ENCODE measurements at places on chromosomes 4 and X.

DNA sequence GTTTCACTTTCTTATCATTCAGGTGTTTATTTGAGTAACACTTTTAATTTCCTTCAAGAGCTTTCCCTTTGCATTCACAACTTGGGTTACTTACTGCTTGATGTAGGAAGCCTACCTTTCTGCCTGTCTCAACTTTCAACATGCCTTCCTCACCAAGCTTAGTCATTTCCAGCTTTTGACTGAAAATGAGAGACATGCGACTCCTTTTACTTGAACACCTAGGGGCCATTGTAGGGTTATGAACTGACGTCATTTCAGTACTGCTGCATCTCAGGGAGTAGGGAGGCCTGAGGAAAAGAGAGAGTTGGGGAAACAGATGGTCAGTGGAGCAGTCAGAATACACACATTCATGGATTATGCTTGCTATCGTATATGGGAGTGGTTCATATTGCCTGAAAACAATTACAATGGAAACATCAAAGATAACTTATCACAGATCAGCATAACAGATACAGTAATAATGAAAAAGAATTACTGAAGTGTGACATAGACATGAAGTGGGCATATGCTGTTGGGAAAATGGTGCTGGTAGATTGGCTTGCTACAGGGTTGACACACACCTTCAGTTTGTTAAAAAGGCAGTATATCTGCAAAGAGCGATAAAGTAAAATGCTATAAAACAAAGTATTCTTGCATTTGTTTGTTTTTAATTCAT is 25.7 kb downstream of the USP53 start:
- no peak for DNase-seq

GRCh38 chr4:7244331-7244665 is 52.0 kb downstream of the SORCS2 start:
- DNase-seq = no peak

- no peak for DNase-seq
Measured at GRCh38 chrX:43560247-43560946, 95.7 kb upstream of the MAOA start.

DNA sequence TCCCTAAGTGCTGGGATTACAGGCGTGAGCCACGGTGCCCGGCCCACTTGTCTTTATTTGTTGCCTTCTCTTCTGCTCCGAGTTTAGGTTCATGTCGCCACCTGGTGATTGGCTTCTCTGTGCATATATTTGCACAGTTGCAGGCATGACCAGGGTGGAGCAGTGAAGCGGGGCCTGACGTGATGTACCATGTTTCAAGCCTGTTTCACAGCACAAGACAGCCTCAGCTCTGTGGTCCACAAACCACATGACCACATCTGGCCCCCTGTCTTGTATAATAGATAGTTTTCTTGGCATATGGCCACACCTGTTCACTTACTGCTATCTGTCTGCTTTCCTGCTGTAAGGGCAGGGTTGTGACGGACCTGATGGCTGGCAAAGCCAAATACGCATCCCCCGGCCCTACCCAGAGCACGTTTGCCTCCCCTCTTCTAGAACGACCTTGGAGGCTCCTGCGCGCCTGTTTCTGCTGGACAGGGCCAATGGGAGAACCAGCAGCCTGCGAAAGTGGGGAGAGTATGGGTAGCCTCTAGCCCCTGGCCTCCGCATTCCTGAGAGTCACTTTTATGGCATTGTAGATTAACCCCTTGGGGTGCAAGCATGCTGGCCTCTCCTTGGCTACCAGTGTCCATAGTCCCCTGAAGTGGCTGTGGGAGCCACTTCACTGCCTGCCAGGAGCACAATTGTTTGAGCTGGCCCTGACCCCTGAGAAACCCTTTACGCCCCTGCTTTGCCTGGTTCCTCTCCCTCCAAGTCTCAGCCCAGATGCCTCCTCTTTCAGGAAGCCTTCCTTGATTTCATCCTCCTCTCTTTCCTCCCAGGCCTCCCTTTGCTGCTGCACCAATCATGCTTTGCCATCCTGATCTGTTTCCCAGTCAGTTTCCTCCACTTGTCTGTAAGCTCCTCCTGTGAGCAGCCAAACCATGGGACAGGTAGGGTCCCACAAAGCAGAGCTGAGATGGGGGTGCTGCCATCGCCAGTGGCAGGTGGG is 6.0 kb upstream of the SH3TC1 start:
- no peak for DNase-seq

- DNase-seq = no peak
Measured at GRCh38 chr4:117661091-117662072, 372.9 kb upstream of the NDST3 start.

DNA sequence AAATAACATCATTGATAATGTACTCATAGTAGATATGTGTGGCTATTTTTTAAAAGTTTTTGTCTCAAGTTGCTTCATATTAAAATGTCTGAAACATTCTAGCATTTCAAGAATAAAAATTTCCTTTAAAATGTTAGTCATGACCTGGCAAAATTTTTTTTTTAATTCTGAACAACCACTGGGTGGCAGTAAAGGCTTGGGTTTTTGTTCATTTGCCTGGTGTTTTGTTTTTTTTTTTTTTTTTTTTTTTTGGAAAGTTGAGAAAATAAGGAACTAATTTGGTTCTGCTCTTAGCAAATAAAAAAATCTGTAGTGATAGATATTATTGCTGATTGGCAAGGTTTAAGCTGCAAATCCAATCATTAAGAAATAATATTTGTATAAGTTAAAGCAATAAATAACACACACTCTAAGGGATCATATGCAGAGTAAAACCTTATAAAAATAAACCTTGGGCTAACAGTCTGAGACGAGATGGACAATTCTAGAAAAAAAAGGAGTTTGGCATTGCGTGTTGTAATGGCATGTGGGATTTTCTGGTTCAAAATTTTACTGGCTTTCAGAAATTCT is 81.4 kb downstream of the CEP44 start:
- peak; percentile 18 for DNase-seq

GRCh38 chr4:77185686-77186085 is 28.7 kb downstream of the CCNG2 start:
- DNase-seq = no peak

- DNase-seq = no peak
Measured at GRCh38 chr4:46277165-46277951, 112.6 kb downstream of the GABRA2 start.

- no peak for DNase-seq
Measured at GRCh38 chr4:92047209-92047875, 256.4 kb upstream of the GRID2 start.

GRCh38 chr4:16450031-16450430 is 223.8 kb upstream of the TAPT1 start:
- no peak for DNase-seq

DNA sequence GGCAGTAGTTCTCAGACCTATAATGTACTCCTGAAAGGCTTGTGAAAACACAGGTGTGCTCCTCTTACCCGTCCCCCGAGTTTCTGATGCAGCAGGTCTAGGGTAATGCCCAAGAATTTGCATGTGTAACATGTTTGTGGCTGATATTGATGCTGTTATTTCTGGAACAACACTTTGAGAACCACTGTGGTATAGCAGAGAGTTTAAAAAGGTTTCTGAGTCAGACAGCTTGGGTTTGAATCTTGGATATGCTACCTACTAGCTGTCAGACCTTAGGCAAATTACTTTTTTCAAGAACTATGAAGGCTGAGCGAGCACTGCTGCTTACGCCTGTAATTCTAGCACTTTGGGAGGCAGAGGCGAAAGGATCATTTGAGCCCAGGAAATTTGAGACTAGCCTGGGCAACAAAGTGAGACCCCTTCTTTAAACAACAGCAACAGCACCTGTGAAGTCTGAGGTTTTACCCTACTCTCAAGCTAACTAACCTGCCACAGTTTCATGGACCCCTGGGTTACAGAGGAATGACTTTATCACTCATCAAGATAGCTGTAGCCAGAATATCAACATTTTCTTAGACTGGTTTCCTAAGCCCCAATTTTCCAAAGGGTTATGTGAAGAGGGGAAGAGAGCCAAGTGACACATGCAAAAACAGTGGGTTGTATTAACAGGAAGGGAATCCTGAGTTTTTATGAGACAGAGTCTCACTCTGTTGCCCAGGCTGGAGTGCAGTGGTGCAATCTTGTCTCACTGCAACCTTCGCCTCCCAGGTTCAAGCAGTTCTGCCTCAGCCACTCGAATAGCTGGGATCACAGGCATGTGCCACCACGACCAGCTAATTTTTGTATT is 5.1 kb downstream of the AFF1 start:
- DNase-seq = no peak

- peak; percentile 67 for DNase-seq
Measured at GRCh38 chr4:38673130-38673978, 9.4 kb downstream of the KLF3 start.

Measured in AG09319 (cell line).